ENCODE measurements at places on chromosomes 3 and 15.

DNA sequence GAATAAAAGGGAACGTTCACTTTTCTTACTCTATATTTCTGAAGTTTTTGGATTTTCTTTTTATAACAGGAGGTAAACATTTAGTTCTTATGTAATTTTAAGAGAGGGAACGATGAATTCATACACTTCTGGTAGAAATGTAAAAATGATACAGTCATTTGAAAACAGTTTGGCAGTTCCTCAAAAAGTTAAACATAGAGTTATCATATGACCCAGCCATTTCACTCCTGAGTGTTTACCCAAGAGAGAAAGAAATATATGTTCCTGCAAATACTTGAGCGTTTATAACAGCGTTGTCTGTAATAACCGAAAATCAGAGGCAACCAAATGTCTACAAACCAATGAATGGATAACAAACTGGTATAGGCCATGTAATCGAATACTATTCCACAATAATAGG lies 20.8 kb upstream of the CCR9 start:
- no peak for DNase-seq

- no peak for DNase-seq
Measured at GRCh38 chr3:39718674-39719595, 90.5 kb upstream of the MYRIP start.

- no peak for DNase-seq
Measured at GRCh38 chr15:39167164-39168058, 413.5 kb upstream of the THBS1 start.

DNA sequence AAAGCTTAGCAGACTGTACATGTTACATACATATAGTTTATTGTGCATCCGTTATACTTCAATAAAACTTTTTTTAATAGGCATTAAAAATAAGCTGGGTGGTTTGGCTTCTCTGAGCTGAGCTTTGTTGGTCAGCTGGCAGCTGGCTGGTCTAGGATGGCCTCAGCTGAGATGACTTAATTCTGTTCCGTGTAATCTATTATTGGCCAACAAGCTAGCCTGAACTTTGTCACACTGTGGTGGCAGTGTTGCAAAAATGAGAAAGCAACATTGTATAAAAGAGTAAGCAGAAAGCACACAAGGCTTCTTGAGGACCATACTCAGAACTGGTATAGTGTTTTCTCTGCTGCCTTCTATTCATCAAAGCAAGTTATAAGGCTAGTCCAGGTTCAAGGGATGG lies 45.2 kb downstream of the CGGBP1 start:
- DNase-seq = no peak

DNA sequence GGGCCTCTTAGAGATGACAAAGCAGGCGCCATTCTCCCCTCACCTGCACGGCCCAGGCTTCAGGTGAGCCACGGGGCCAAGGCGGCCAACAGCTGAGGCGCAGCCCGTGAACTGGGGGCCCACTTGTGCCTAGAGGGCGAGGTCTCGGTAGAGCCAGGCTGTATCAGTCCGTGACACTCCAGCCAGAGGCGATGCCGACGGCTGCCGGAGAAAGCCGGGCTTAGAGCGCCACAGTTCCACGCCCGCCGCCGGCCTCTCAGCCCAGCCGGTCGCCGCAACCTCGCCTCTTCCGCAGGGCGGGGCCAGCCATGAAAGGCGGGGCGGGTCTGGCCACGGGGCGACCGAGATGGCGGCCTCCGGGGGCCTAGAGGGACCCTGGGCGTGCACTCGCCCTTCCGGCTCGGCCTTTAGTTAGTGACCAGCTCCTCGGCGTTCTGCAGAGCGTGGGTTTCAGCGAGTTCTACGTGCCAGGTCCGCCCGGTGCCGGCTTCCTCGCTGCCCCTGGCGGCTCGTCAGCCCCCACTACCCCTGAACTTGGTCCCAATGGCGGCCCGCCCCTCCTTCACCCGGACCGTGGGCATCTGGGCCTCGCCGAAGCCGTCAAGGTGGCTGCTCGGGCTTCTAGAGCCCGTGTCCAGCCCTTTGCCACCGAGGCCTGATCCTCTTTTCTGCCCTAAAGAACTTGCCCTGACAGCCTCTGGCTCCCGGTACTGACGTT lies at the start of gene ZNF621:
Gene ZNF621, plus strand, starts transcription at position 393 of the 718 bp plus-strand sequence. CDS start 881 bp downstream, outside the sequence.
- DNase-seq = peak; percentile 87

GRCh38 chr15:88645171-88646087 lies 6.6 kb downstream of the ISG20 start:
- no peak for DNase-seq

GRCh38 chr3:106332884-106333283 lies 464.1 kb upstream of the CBLB start:
- DNase-seq = no peak

GRCh38 chr3:191253089-191253799 lies 54.2 kb downstream of the OSTN start:
- DNase-seq = no peak

GRCh38 chr15:101033801-101034200 lies 114.6 kb downstream of the LRRK1 start:
- DNase-seq = no peak

DNA sequence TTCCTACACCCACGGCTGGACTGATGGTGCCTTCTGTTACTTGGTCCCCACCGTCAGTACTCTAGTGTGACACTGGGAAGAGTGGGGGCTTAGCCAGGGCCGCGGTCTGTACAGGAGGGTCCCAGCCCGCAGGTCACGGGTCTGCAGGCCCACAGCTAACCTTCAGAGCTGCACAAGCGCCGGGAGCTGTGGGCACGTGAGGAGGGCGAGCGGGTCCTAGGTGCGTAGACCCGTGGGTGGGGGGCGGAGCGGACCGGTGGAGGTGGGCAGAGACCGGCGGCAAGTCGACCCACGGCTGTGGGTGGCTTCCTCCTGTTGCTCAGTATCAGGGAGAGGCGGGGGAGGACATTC lies 1.2 kb downstream of the TNFAIP8L3 start:
- no peak for DNase-seq

- DNase-seq = no peak
Measured at GRCh38 chr3:10574101-10574620, 68.8 kb upstream of the ATP2B2 start.
